ENCODE measurements at places on chromosomes 4 and X. TPM values are rescaled to one million over a fixed set of nuclear protein-coding genes. Genes with fewer than 3 reads are reported as not detected.

Gene IGFBP7
- total RNA-seq, result 27.1 TPM

Gene ARHGAP24
- total RNA-seq, result 2.2 TPM

Gene AWAT2
- total RNA-seq, result not detected

Gene SNX12
- 72.4 TPM for total RNA-seq

Gene CWH43
- not detected for total RNA-seq

Gene ZNF280C
- 13.9 TPM for total RNA-seq

Gene ODAPH
- not detected for total RNA-seq

Gene NSDHL
- total RNA-seq, result 14.5 TPM

Gene TGIF2LX
- not detected for total RNA-seq

Gene GPC4
- total RNA-seq, result 2.5 TPM

Gene SLITRK4
- total RNA-seq, result 62.1 TPM

Gene RPA4
- total RNA-seq, result 2.0 TPM

Gene PTPN13
- total RNA-seq, result 136 TPM

Gene CXXC4
- 128 TPM for total RNA-seq

Gene PFKFB1
- not detected for total RNA-seq

Gene CYLC1
- 0.31 TPM for total RNA-seq

Gene APBB2
- total RNA-seq, result 78.5 TPM

Gene IRS4
- 1.4 TPM for total RNA-seq

Gene FAM47A
- not detected for total RNA-seq

Gene SLITRK2
- total RNA-seq, result 9.7 TPM

Gene GPC3
- total RNA-seq, result 5.3 TPM

Gene MTNR1A
- 0.94 TPM for total RNA-seq

Gene HTN3
- total RNA-seq, result not detected

Gene CXCL5
- 0.16 TPM for total RNA-seq

Gene FRMPD4
- 34.5 TPM for total RNA-seq

Gene GABRG1
- total RNA-seq, result 49.9 TPM

Gene GAGE13
- total RNA-seq, result not detected

Gene GLUD2
- total RNA-seq, result 1.1 TPM

Gene TBC1D9
- 54.0 TPM for total RNA-seq

Gene CT45A1
- total RNA-seq, result not detected

Gene GYPA
- total RNA-seq, result 5.8 TPM

Gene SPP1
- 190 TPM for total RNA-seq

Gene KCTD8
- total RNA-seq, result 1.2 TPM

Gene TMPRSS11D
- not detected for total RNA-seq

Gene POLN
- total RNA-seq, result 7.8 TPM

Gene FTSJ1
- 36.3 TPM for total RNA-seq

Gene ATP1B4
- total RNA-seq, result under 0.01 TPM

Gene TIMM8A
- 5.6 TPM for total RNA-seq

Gene CLCN3
- total RNA-seq, result 111 TPM

Gene HPF1
- 42.7 TPM for total RNA-seq

Gene HS6ST2
- total RNA-seq, result 5.0 TPM

Gene MAGEB1
- not detected for total RNA-seq

Gene HELQ
- total RNA-seq, result 19.8 TPM

Gene VCX3B
- not detected for total RNA-seq

Gene BEND2
- under 0.01 TPM for total RNA-seq

Gene PRKX
- total RNA-seq, result 16.4 TPM

Gene RHOXF2B
- not detected for total RNA-seq

Gene CT45A3
- total RNA-seq, result not detected

Gene MAP7D2
- 7.6 TPM for total RNA-seq

Gene SPANXC
- not detected for total RNA-seq

Gene PRICKLE3
- total RNA-seq, result 0.47 TPM

Gene GLRA3
- total RNA-seq, result 5.0 TPM

Gene ANKRD50
- 114 TPM for total RNA-seq

Gene PGRMC1
- total RNA-seq, result 151 TPM

Gene MAGEA2B
- not detected for total RNA-seq

Gene FAM50A
- 13.1 TPM for total RNA-seq

Gene FOXR2
- total RNA-seq, result not detected

Gene HSFX4
- not detected for total RNA-seq
